ENCODE measurements at places on chromosomes 1 and 21.

DNA sequence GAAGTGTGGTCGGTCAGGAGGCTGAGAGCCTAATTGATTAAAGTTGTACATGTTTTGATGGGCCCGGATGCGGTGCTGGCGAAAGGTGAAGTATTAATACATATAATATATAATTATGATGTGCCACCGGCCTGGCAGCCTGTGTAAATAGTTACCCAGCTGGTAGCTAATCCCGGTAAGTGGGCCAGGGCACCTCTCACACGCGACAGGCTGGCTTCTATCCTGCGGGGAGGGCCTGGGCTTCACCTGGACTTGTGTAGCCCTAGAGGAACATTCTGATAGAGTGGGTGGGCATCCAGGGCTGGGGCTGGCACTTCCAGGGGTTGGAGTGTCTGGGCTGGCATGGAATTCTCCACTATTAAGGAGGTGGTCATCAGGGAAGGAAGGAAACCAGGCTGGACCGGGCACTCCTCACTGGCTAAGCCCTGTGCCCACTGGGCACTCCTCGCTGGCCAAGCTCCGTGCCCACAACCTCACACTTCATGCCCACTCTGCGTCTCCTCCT, 48.3 kb downstream of the IGSF21 start:
- no peak overlapping the region for H3K27ac ChIP-seq
- no peaks in the 10 kb centered on the region for H3K36me3 ChIP-seq
- no peak for DNase-seq
- H3K27me3 ChIP-seq: no peaks in the 10 kb centered on the region

GRCh38 chr1:229017091-229017490, 253.8 kb upstream of the RAB4A start:
- no peak overlapping the region for H3K27ac ChIP-seq
- no peaks in the 10 kb centered on the region for H3K4me1 ChIP-seq
- no peak for DNase-seq
- H3K4me3 ChIP-seq: no peak overlapping the region
- H3K27me3 ChIP-seq: no peaks in the 10 kb centered on the region

- no peaks in the 10 kb centered on the region for H3K36me3 ChIP-seq
- H3K27me3 ChIP-seq: no peaks in the 10 kb centered on the region
- no peak overlapping the region for H3K4me3 ChIP-seq
- no peaks in the 10 kb centered on the region for H3K4me1 ChIP-seq
Measured at GRCh38 chr21:32209580-32209979, 69.3 kb downstream of the MIS18A start.

DNA sequence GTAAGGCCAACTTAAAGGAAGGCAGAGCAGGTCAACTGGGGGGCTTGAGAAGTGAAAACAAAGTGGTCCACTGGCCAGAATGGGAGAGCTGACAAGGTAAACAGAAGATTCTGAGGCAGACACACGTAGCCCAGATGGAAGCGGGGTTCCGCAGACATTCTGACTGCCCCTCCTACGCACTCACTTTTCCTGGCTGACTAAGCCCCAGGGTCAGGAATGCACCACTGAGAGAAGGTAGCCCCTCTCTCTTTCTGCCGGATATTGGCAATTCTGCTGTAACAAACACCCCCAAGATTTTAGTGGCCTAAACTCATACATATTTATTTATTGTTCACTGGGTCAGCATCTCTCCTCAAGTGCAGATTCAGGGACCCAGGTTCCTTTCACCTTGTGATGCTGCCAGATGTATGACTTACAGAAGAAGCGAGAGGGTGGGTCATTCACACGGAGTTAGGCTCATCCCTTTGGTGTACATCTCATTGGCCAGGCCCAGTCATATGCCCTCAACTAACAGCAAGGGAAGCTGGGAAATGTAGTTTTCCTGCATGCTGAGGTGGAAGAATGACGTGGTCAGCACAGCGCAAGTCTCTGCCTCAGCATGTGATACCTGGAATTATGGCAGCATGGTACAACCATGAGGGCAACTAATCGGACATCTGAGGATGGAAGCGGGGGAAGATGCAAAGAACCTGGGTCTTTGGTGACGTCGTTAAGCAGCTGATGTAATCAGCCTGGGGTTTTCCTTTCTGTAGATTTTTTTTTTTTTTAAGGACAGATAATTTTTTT, 43.4 kb upstream of the MRPS6 start:
- H3K4me1 ChIP-seq: no peaks in the 10 kb centered on the region
- H3K27me3 ChIP-seq: no peaks in the 10 kb centered on the region
- H3K27ac ChIP-seq: no peak overlapping the region
- H3K36me3 ChIP-seq: no peaks in the 10 kb centered on the region
- no peak overlapping the region for H3K4me3 ChIP-seq
- DNase-seq: no peak

DNA sequence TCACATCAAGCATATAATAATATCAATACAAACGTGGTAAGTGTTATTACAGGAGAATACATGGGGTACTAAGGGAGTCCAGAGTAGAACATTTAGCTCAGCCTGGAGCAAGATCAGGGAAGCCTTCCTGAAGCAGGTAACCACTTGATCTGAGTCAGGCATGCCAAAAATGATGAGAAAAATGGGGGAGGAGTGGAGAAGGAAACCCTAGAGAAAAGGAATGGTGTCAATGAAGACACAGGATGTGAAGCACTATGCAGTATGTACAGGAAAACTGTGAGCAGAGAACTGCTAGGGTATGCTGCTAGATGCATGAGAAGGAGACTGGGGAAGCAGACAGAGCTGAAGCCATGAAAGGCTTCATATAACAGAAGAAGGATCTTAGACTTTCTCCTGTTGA, 84.7 kb downstream of the NOTCH2 start:
- no peak for DNase-seq
- H3K4me1 ChIP-seq: no peaks in the 10 kb centered on the region
- no peaks in the 10 kb centered on the region for H3K36me3 ChIP-seq

- peaks cover 13% of the 10 kb centered on the region for H3K36me3 ChIP-seq
- no peak overlapping the region for H3K27ac ChIP-seq
Measured at GRCh38 chr1:230280906-230281413, 145.2 kb downstream of the PGBD5 start.

- no peak overlapping the region for H3K4me3 ChIP-seq
- H3K27ac ChIP-seq: no peak overlapping the region
- H3K27me3 ChIP-seq: no peaks in the 10 kb centered on the region
- H3K36me3 ChIP-seq: no peaks in the 10 kb centered on the region
- no peak for DNase-seq
Measured at GRCh38 chr1:3590951-3591865, 20.1 kb downstream of the MEGF6 start.

- no peak overlapping the region for H3K4me3 ChIP-seq
- H3K27me3 ChIP-seq: no peaks in the 10 kb centered on the region
- DNase-seq: no peak
Measured at GRCh38 chr1:226073184-226073950, 10.9 kb downstream of the H3-3A start.

- no peaks in the 10 kb centered on the region for H3K27me3 ChIP-seq
- peak overlapping the region; percentile 98 for H3K27ac ChIP-seq
- H3K36me3 ChIP-seq: no peaks in the 10 kb centered on the region
- H3K4me1 ChIP-seq: peaks cover 38% of the 10 kb centered on the region
- H3K4me3 ChIP-seq: peak overlapping the region; percentile 83
Measured at GRCh38 chr1:154972517-154973343, 1.8 kb upstream of the CKS1B start.

DNA sequence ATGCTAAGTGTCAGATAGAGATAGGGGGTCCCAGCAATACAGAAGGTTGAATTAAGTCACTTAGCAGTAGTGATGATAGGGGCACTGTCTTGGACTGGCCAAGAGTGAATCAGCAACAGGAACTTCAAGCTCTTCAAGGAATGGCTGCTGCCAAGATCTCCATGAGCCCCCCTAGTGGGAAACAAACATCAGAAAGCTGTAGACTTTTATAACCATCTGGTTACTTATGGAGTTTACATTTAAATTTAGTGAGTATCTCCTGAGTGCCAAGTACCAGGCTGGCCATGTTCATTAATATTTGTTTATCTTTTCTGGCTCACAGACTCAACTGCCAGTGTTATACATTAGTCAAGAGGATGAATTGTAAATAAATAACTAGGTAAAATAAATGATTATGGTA, 327.3 kb downstream of the TTLL7 start:
- H3K27me3 ChIP-seq: no peaks in the 10 kb centered on the region
- no peaks in the 10 kb centered on the region for H3K36me3 ChIP-seq
- H3K27ac ChIP-seq: no peak overlapping the region
- no peaks in the 10 kb centered on the region for H3K4me1 ChIP-seq
- no peak overlapping the region for H3K4me3 ChIP-seq
- DNase-seq: no peak

DNA sequence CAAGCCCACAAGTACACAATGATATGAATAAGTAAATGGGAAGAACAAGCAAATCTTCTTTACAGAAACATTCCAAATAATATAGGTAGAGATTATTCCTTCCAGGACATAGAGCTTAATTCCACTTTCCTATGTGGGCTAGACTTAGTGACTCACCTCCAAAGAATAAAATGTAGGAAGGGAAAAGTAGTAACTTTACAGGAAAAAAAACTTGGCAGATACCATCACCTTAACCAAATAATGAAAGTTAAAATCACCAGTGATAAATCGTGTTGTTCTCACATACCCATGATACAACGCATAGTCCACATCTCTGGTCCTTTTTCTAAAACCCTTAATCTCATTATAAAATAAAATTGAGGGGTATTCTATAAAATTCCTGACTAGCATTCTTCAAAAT, 260.8 kb downstream of the SPATA17 start:
- no peaks in the 10 kb centered on the region for H3K36me3 ChIP-seq
- no peak overlapping the region for H3K4me3 ChIP-seq
- H3K4me1 ChIP-seq: no peaks in the 10 kb centered on the region
- DNase-seq: no peak
- no peaks in the 10 kb centered on the region for H3K27me3 ChIP-seq
- H3K27ac ChIP-seq: no peak overlapping the region

GRCh38 chr1:69421286-69421685, 146.4 kb upstream of the LRRC7 start:
- no peaks in the 10 kb centered on the region for H3K36me3 ChIP-seq
- no peak overlapping the region for H3K4me3 ChIP-seq
- no peaks in the 10 kb centered on the region for H3K27me3 ChIP-seq

DNA sequence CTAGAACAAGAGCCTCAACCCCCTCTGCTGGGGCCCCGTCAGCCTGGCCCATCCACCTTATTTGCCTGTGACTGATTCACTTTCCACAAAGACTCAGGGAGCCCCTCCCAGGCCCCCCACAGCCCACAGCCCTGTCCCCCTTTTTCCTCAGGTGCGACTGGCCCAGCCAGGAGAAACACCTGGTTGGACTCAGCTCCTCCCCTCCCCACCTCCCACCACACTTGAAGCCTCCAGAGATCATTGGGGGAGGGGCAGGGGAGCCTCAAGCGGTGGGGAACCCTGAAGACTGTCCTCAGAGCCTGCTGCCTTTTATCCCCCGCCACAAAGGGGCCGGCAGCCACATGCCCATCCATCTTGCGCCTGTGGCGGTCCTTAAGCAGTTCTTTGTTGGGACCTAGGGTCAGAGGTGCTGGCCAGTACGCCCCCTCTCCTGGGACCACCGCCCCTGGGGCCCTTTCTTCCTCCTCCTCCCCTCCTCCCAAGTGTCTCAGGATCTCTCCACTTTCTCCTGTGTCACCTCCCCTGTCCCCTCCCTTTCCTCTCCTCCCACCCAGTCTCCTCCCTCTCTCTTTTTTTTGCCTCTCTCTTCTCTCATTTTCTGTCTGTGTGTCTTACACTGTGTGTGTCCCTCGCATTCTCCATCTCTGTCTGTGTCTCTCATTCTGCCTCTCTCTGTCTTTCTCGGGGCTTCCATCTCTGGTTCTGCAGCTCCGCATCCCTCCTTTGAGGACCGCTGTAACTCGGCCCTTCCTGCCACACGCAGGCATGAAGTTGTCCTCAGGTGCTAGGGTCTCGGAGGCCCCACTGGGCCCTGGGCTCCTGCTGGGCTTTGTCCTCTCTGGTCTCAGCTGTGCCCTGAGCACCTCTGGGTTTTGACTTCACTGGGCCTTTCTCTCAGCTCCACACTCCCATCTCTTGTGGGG, 12.2 kb downstream of the CRABP2 start:
- H3K27me3 ChIP-seq: no peaks in the 10 kb centered on the region
- H3K27ac ChIP-seq: no peak overlapping the region
- no peaks in the 10 kb centered on the region for H3K4me1 ChIP-seq
- no peak for DNase-seq

- no peaks in the 10 kb centered on the region for H3K36me3 ChIP-seq
- no peaks in the 10 kb centered on the region for H3K27me3 ChIP-seq
- no peak overlapping the region for H3K27ac ChIP-seq
- H3K4me1 ChIP-seq: no peaks in the 10 kb centered on the region
- DNase-seq: peak; percentile 54
Measured at GRCh38 chr1:239952348-239953308, 139.1 kb upstream of the FMN2 start.

DNA sequence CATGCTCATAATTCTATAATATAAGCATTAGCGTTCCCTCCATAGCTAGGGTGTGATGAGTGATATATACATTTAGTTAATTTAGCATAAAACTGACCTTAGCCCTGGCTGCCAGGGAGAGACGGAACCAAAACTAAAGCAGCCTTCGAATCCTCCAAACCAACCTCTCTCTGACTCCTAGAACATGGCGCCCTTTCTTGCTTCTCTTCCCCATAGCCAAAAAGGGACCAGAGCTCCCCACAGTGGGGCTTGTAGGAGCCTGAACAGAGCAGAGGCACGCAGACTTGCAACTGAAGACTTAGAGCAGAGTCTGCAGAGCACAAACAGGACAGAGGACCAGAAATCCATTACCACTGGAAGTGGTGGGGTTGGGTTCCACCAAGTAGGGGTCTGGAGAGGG, 17.7 kb downstream of the IRF2BP2 start:
- no peak overlapping the region for H3K27ac ChIP-seq
- DNase-seq: no peak
- H3K4me1 ChIP-seq: no peaks in the 10 kb centered on the region

GRCh38 chr1:225460021-225460736, 32.3 kb upstream of the LBR start:
- H3K4me3 ChIP-seq: no peak overlapping the region
- peaks cover 5% of the 10 kb centered on the region for H3K4me1 ChIP-seq
- no peaks in the 10 kb centered on the region for H3K36me3 ChIP-seq
- H3K27ac ChIP-seq: no peak overlapping the region
- H3K27me3 ChIP-seq: no peaks in the 10 kb centered on the region

DNA sequence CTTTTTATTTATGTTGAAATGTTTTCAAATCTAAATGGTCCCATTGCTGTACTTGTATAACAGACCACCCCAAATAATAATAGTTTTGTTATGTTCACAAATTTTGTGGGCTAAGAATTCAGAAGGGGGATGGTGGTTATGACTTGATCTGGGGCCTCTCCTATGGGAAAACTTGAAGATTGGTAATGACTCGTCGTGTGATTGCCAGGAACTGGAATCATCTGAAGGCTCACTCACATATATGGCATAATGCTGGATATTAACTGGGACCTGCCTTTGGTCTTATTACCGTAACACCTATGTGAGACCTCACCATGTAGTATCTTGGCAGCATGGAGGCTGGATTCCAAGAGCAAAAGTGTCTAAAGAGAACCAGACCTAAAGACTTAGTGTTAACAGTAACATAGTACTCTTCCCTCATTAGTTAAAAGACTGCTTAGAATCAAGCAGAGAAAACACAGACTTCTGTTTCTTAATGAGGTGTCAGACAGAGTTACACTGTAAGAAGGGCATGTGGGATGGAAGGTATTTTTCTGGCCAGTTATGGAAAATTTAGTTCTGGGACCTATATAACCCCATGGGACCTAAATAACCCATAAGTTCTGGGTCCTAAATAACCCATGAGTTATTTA, 11.9 kb downstream of the LYPLAL1 start:
- H3K4me1 ChIP-seq: peaks cover 39% of the 10 kb centered on the region
